ENCODE measurements at places on chromosomes 13 and 19. TPM values are rescaled to one million over a fixed set of nuclear protein-coding genes. Genes with fewer than 3 reads are reported as not detected.
A peak's percentile ranks its signal among the peaks of the same experiment; 100 is the strongest.

CAPN12 gene
- 9.7 TPM for polyA plus RNA-seq

CALR gene
- 842 TPM for polyA plus RNA-seq

GRCh38 chr13:50955241-50955640 is 45.6 kb downstream of the RNASEH2B start:
- DNase-seq: no peak

GRCh38 chr13:54706336-54706735 is 1677.7 kb downstream of the OLFM4 start:
- DNase-seq: no peak

ZNF132 gene
- 17.0 TPM for polyA plus RNA-seq

- DNase-seq: no peak
These were observed 303.1 kb downstream of the PCDH9 start for GRCh38 chr13:66926851-66927524.

- DNase-seq: no peak
These were observed 16.2 kb downstream of the TLE5 start for GRCh38 chr19:3045885-3046697.

DNA sequence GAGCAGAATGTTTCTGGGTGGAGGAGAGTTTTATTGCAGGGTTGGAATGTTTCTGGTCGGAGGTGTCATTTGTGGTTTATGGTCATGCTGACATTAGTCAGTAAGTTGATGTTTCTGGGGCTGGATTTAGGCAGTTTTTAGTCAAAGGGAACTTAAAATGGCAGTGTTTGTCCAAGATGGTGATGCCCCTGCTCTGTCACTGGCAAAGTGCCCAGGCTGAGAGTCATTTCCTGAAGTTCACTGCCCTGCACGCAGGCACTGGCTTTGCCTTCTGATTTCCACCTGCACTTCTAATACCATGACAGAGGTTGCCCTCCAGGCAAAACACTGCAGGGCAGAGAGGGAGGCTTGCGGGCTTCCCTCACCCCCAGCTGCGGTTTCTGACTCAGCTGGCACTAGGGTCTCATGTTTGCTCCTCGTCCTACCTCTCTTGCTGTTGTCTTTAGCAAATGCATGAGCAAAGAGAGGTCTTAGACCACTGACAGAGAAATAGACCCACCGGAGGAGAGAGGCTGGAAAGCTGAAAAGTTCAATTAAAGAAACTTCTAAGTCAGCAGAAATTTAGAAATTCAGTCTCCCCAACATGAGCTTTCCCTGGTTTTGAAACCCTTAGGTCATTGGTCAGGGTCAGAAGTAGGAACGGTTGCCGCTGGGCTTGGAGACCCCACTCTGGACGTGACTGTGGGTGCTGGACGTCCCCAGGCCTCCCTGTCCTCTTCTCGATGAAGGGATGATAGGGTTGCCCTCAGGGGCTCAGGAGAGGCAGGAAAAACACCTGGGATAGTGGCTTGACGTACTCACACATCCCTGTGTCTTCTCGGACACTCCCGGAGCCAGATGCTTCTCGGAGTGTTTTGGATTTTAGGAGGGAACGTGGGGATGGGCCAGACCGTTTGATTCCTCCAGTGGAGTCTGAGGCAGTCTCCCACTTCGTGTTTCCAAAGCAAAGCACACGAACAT is 26.3 kb downstream of the TMEM255B start:
- no peak for DNase-seq

PDE4C gene
- 1.8 TPM for polyA plus RNA-seq

DNA sequence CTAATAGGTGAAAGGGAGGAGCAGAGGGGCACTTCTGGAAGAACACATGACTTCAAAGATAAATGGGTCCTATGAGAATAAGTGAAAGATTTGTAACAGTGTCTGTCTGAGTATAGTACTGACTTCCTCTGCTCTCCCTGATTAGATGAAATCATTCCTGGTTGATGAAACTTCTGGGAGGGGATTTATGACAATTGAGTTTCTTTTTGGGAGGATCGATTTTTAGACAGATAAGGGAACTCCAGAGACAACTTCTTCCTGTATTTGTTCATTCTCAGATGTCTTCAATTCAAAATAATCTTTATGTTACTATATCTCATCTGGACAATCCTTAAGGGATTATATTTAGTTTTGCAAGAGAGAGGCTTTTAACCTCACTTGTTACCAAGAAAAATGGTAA is 20.0 kb downstream of the SETDB2 start:
- DNase-seq: no peak

GRCh38 chr13:98746968-98747367 is 5.5 kb downstream of the SLC15A1 start:
- DNase-seq: no peak

DNA sequence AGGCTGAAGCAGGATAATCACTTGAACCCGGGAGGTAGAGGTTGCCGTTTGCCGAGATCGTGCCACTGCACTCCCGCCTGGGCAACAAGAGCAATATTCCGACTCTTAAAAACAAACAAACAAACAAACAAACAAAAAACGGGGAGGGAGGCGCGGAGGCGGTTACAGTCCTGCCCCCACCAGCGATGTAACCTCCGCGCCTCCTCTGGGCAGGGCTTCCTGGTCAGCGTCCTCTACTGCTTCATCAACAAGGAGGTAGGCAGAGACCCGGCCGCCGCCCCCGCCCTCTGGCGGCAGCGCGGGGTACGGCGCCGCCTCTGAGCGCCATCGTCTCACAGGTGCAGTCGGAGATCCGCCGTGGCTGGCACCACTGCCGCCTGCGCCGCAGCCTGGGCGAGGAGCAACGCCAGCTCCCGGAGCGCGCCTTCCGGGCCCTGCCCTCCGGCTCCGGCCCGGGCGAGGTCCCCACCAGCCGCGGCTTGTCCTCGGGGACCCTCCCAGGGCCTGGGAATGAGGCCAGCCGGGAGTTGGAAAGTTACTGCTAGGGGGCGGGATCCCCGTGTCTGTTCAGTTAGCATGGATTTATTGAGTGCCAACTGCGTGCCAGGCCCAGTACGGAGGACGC is 10.2 kb downstream of the SNRPD2 start:
- DNase-seq: no peak

DNA sequence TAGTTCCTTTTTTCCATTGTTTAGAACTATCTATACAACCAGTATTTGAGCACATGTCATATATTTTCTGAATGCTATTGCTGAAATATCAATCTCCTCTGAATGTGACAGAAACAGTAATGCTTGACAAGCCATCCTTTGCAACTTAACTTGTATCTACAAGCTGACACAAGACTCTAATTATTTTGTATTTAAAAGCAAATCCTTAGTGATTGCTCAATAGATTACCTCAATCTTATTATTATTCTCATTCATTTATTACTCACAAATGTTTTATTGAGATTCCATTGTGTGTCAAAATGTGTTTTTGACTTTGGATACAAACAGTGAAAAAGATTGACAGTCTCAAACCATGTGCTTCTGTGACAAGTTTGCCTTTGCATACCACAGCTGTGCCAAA is 787.8 kb upstream of the PRR20A start:
- no peak for DNase-seq

DNA sequence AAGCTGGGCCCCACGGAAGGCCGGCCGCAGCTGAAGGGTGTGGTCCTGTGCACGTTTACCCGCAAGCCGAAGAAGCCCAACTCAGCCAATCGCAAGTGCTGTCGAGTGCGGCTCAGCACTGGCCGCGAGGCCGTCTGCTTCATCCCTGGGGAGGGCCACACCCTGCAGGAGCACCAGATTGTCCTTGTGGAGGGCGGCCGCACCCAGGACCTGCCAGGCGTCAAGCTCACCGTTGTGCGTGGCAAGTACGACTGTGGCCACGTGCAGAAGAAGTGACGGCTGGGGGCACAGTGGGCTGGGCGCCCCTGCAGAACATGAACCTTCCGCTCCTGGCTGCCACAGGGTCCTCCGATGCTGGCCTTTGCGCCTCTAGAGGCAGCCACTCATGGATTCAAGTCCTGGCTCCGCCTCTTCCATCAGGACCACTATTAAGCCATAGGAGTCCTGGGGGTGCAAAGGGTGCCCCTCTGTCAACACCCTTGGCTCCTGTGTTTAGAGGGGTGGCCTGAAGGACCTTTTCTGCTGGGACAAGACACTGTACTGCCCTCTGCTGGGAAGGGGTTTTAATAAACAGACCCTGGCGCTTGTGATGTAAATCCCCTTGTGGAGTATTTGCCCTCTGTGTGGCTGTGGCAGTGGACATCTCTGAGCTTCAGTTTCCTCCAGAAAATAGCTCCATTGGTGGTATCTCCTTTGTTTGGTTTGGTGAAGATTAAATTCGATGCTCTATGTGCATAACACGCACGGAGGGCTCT is 1.9 kb downstream of the MRPS12 start:
- no peak for DNase-seq

LRRC63 gene
- polyA plus RNA-seq: 0.18 TPM

GRCh38 chr19:2294687-2295335 is 12.8 kb upstream of the PEAK3 start:
- DNase-seq: no peak

RUBCNL gene
- polyA plus RNA-seq: 2.2 TPM

- peak; percentile 70 for DNase-seq
These were observed 541 bp upstream of the RSPH6A start for GRCh38 chr19:45815481-45816216.

ZNF814 gene
- polyA plus RNA-seq: 59.8 TPM

DNA sequence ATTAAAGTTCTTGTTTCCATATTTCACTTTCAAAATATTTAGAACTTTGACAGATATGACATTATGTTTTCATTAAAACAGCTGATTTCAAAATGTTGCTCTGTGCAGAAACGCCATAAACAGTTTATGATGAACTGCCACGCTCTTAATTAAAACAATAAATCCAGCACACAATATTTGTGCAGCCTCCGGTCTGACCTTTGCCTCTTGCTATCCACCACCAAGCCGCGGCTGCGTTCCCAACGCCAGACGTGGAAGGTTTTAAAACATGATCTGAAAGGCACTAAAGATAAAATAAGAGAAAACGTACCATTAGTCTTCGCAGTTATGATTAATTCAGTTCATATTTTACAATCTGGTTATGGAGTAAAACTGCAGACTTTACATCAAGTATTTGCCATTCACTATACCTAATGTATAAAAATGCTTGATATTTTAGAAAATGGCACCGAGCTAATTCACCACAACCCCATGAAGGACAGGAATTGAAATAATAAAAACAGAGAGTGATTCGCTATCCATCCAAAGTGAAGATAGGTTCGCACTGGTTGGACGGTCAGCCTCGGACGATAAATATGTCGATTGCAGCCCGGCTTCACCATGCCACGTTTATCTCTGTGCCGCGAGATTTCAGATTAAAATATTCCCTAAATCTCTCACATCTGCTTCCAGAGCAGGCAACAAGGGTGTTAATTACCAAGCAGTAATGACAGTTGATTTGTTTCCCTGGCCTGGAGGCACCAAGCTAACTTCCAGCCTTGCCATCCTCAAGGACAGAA is 103.3 kb upstream of the ZNF507 start:
- no peak for DNase-seq

HCN2 gene
- polyA plus RNA-seq: 0.42 TPM

GRCh38 chr13:20457670-20458069 is 68.0 kb downstream of the CRYL1 start:
- no peak for DNase-seq

DNA sequence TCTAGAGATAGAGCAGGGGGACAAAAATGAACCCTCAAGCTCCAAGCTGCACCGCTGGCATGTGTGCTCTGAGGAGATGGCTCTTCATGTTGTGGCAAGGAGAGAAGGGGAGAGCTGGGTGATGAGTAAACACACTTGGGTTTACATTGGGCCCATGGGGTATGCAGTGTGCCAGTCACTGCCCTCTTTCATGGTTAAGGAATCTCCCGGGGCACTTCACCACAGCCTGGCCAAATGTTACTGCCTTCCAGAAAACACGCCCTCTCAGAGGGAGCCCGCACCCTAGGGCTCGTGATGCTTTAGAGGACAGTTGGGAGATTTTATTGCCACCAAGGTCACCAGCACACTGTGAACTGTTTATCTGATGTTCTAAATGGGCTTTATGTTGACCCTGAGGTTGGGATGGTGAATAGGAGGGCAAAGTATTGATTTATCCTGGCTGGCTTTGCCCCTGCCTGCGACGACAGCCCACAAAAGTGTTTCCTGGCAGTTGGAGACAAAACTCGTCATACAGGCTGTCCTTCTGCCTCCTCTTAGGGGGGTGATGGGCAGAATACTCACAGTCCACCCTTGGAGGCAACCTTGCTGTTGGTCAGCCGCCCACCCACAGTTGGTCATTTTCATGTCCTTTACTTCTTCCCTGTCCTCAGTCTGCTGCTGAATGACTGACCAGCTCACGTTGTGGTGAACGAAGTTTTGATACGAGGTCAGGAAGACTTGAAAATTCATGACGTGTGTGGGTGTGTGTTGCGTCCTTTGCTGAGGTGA is 156.9 kb downstream of the STK24 start:
- DNase-seq: no peak

DNA sequence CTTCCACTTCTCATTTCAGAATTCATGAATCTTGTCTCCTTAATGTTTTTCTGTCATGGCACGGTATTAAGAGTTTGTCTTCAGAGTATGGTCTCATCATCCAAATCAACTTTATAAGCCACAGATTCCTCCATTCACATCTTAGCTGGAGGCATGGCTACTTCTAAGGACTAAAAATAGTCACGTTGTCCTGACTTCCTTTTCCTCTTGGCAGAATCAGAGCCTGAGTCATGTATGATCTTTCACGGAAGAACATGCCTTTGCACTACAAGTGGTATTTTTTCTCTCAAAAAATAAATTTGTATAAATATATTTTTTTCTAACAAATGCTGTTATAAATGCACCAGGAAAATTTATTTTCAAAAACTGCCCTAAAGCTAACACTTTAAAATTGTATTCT is 71.4 kb downstream of the ALOX5AP start:
- DNase-seq: no peak

- DNase-seq: peak; percentile 55
These were observed 122.9 kb downstream of the OLFM4 start for GRCh38 chr13:53151336-53152056.

DNA sequence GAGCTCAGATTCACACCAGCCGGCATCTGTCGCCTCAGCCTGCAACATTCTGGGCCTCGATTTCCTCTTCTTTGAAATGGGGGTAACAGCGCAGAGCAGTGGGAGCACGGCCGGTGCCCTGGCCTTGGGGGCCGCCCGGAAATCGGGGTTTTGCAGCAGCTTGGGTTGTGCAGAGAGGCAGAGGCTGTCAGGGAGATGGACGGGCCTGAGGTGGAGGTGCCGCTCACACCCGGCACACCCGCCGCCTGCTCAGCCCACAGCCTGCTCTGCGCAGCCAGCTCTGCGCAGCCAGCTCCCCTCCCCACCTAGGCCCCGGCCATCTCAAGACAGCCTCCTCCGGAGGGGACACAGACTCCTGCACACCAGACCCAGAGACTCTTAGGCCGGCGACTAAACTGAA is 10.6 kb downstream of the KLF2 start:
- DNase-seq: no peak

DNA sequence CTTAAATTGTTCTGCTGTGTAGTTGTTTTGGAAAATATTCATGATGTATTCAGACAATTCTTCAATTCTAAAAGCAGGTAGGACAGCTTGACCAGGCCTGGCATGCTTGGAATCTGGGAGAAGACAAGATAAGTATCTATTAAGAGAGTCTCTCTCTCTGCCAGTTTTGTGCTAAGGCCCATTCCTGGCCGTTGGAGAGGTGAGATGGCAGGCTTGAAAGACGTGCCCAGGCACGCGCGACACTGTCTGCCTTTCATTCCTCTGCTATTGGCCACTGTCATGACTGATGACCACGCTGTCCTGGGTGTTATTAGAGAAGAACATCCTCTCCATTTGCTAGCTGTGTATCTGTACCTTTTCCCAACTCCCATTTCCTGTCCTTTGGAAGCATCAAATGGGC is 90.3 kb downstream of the LHFPL6 start:
- no peak for DNase-seq

ARHGAP33 gene
- polyA plus RNA-seq: 33.6 TPM

IZUMO4 gene
- polyA plus RNA-seq: 9.3 TPM

KDELR1 gene
- polyA plus RNA-seq: 242 TPM

- DNase-seq: peak; percentile 34
These were observed 5.8 kb upstream of the ERCC2 start for GRCh38 chr19:45376045-45376724.

WDR88 gene
- 0.86 TPM for polyA plus RNA-seq

- DNase-seq: no peak
These were observed 72.0 kb downstream of the TEX29 start for GRCh38 chr13:111392486-111392885.

Measured in renal cortex interstitium (tissue), 15 donors.